ENCODE measurements at places on chromosomes 11 and 22.
A peak's percentile ranks its signal among the peaks of the same experiment; 100 is the strongest.

GRCh38 chr11:76291576-76292526 lies 85.5 kb upstream of the WNT11 start:
- peak; percentile 1 for DNase-seq

DNA sequence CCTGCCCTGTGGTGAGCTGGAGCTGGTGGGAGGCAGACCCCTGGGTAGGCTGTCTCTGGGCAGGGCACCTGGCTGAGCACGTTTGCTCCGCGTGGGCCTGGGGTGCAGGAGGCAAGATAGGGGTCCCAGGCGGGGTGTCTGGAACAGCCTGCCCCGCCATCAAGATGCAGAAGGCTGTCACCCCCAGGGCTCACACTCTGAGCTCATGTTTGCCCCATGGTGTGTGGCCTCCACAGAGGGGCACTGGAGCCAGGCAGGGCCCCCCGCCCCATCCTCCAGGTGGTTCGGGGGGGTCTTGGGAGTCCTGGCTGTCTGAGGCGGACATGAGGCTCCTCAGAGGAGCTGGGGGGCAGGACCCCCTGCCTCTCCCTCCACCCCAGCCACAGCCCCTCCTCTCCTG lies 28.9 kb upstream of the CARS1 start:
- no peak for DNase-seq

GRCh38 chr22:39457556-39458443 lies 988 bp downstream of the MGAT3 start:
- DNase-seq: no peak

DNA sequence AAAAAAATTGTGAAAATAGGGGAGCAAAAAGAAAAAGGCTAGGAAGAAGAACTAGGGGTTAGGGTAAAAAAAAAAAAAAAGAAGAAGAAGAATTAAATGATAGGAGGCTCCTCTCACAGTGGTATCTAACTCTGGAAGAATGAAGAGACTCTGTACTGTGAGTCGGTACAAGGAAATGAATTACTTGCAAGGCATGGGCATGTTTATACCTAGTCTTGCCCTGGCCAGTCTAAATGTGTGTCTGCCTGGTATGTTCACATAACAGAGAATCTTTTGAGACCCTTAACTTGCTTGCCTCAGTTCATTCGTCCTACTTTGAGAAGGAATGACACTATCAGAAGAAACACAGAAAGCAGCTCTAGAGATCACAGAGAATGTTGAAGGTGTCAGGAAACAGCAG lies 159.6 kb downstream of the SWAP70 start:
- no peak for DNase-seq

DNA sequence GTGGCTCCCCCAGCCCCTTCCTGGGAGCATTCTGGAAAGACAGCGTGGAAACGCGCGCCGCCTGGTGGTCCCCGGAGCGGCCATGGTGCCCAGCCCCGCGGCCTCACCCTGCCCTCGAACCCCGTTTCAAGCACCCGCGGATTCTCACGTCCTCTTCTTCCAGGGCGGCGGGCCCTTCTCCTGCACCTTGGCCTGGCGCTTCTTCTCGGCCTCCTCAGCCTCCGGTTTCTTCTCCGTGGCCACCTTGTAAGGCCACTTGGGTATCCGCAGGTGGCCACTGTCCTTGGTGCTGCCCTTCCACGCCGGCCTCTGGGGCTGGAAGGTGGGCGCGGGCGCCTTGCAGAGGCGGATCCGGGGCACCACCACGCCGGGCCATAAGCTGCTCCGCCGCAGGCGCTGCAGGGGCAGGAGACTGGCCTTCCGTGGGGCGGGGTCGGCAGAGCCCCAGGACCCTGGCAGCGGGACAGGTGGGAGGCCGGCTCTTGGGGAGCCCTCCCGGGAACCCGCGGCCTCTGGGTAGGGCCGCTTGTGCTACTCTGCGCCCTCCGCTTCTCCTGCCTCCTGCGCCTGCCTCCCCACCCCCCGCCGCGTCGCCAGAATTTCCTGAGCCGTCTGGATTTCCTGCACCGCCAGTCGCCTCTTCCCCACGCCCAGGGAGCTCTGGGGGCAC lies 83.4 kb downstream of the TRIM51G start:
- no peak for DNase-seq

DNA sequence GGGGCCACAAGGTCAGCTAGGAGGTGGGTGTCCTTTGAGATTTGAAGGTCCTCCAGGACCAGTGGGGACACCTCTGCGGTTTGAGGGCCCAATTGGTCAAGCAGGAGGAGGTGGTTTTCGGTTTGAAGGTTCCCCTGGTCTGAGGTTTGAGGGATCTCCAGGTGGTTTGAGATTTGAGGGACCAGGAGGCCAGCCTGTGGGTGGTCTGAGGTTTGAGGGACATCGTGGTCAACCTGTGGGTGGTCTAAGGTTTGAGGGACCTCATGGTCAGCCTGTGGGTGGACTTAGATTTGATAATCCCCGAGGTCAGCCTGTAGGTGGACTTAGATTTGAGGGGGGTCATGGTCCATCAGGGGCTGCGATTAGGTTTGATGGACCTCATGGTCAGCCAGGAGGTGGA lies 11.8 kb downstream of the PCF11 start:
- no peak for DNase-seq

DNA sequence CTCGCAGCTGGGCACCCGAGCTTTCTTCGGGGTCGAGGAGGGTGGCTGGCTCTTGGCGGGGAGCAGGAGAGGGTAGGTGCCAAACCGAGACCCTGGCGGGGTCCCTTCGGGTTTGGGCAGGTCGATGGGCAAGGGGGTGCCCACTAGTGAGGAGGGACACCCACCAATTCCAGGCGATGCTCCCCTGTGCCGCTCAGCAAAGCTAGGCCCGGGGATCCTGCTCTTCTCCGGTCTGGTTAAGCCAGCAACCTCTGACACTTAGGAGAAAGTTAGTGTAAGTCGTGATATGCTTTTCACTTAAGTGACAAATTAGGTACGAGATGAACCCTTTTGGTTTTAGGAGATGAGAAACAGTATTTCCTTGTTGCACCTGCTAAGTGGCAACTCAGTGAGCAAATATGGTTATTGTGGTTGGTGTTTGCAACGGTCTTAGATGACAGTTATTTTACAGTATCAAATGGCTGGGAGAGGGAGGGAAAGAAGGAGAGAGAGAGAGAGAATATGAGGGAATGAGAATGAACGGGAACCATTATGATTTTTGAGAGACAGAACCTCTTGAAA lies 565 bp downstream of the NUCB2 start:
- no peak for DNase-seq

DNA sequence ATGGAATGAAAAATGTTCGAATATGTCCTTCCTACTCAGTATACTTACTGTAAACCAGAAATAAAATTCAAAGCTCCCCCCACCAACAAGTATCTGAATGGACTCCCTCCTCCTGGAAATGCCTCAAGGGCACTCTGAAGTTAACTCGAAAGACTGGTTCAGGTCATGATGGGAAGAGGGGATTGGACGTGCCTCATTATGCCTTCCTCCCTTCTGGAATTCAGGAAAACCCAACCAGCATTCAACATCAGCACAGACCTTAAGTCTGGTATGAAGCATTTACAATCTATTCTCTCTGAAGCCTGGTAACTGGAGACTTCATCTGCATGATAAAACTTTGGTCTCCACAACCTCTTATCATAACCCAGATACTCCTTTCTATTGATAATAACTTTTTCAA lies 428.3 kb upstream of the RAG2 start:
- DNase-seq: no peak

DNA sequence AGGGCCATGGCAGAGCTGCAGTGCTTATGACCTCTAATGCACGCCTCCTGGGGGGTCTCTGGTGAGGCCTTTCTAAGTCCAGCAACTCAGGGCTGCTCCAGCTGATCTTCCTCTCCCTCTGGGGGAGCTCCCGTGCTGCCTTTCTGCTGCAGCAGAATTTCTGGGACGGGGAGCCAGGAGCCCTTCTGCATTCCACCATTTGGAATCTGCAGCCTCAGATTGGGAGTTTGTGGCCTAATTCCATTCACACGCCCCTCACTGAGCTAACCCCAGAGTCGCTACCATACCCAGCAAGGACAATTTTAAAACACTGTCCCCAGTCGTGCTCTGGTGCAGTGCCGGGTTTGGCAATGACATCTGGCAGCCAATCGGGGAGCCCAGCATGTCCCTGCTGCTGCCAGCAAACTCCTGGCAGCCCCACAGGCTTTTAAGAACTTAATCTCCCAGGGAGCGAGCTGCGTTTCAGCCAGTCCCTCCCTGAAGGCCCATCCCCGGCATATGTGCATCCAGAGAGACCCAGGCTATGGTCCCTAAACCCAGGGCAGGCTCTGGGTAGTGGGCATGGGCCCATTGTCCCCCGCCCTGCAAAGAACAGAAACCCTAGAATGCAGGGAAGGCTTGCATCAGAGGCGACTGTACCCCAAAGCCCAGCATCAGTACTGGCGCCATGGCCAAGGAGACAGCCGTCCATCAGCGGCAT lies 4.7 kb downstream of the SHANK2 start:
- no peak for DNase-seq

- DNase-seq: no peak
Observed at GRCh38 chr11:74866557-74866956, 82.3 kb downstream of the XRRA1 start.

DNA sequence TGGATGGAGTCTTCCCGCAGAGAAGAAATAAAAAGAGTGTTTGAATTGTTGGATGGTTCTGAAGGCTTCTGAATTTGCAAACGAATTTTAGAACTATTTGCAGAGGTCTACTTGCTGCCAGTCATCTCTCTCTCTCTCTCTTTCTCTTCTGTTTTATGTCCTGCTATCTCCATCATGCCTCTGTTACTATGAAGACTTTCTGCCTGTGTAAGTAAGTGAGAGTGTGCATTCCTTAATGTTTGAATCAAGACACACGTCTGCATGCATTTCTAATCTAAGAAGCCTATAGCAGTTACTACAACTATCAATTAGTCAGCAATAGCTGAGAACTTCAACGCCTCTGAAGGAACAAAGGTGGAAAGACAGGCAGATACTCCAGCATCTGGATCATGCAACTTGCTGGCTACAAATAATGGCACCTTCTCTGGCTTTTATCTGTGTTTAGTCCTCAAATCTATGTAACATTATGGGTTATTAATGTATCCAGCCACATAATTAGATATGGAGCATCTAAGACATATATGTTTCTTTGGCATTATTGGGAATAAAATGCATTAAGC lies 191.5 kb upstream of the BLID start:
- DNase-seq: no peak

DNA sequence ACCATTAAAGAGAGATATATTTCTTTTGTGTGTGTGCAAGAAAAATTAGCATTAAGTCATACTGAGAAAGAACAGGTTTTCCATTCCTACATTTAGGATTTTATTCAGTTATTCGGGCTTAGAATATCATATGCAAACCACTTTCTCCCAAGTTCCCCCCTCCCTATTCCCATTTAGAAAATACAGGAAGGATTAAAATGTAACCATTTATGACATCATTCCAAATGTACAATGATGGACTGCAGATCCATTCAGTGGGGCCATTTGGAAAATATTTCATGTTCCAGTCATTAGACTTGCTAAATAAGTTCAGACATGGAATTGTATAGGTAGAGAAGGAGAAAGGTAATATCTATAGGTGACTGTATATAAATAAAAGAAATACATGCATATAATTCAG lies 228.6 kb upstream of the MPPED2 start:
- no peak for DNase-seq

All from LoVo (cell line).